ENCODE measurements at places on chromosomes 2 and 18.

GRCh38 chr18:43382641-43383403 is 105.5 kb upstream of the SYT4 start:
- DNase-seq, result no peak

GRCh38 chr2:30164131-30164925 is 17.5 kb downstream of the YPEL5 start:
- no peak for DNase-seq

- no peak for DNase-seq
Measured at GRCh38 chr2:11154016-11154922, 998 bp upstream of the SLC66A3 start.

- DNase-seq, result no peak
Measured at GRCh38 chr2:188952901-188953300, 21.3 kb upstream of the COL3A1 start.

GRCh38 chr18:70442933-70443332 is 154.1 kb downstream of the SOCS6 start:
- no peak for DNase-seq

DNA sequence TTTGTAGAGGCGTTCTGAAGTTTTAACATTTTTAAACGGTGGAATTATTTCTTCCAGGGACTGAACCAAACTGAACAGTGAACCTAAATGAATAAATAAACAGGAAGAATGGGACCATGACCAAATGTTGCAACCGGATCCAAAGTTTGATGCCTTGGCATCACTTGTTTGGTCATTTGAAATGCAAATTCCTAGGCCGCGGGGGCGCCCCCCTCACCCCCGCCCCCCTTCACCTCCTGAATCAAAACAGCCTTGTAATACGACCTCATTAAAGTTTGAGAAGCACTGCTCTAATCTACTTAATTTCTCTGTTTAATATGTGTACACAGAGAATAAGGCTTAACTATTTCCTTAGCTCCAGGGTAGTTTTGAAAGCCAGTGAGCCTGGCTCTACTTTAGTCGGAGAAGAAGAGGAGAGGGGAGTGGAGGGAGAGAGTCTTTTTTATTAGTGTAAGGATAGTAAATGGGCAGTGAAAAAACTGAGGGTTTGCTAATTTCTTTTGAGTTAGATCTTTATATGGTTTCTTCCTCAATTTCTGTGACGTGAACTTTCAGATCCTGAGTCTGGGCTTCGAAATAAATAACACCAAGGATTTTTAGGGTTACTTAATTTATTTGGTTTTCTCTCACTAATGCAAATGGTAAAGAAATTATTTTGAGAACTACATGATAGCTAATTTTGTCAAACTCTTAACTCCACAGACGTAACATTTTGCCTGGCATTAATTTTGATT is 5.7 kb downstream of the C2orf80 start:
- no peak for DNase-seq

DNA sequence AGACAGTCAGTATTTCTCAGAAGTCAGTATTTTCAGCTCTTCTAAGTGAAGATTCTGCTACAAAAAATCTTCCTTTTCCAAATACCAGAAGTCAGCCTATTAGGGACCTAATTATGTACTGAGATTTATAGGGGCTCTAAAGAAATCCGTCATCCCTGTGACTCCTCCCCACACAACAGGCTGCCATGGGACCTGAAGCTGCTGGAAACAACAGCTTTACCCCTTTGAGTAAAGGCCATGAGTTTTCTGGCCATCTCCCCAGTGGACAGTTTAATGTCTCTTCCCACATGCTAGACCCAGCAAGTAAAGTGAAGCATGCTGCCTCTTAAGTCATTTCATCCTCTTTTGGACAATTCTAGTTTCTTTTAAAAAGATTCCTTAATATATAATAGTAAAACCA is 255.7 kb upstream of the ACVR2A start:
- DNase-seq, result no peak

GRCh38 chr2:230319211-230319862 is 7.7 kb upstream of the SP140L start:
- DNase-seq, result no peak

DNA sequence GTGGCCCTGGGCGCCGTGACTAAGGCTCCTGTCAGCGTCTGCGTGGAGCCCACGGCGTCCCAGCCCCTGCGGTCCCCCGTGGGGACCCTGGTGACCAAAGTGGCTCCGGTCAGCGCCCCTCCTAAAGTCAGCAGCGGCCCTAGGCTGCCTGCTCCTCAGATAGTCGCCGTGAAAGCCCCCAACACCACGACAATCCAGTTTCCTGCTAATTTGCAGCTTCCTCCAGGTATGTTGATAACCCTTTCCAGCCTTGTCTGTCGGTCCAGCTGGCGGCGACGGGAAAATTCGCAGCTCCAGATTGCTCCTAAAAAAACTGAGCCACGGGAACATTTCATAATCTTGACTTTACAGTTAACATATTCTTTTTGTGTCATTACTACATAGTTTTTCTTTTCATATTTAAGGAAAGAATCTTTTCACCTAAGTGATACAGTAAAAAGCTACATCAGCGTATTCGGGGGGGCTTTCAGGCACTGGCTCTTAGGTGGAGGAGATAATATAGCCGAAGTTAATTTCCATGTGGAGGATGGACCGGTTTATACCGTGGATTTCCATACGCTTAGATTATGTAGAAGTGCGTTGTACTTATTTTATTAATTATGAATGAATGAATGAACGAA is 916 bp downstream of the TAF4B start:
- peak; percentile 16 for DNase-seq

DNA sequence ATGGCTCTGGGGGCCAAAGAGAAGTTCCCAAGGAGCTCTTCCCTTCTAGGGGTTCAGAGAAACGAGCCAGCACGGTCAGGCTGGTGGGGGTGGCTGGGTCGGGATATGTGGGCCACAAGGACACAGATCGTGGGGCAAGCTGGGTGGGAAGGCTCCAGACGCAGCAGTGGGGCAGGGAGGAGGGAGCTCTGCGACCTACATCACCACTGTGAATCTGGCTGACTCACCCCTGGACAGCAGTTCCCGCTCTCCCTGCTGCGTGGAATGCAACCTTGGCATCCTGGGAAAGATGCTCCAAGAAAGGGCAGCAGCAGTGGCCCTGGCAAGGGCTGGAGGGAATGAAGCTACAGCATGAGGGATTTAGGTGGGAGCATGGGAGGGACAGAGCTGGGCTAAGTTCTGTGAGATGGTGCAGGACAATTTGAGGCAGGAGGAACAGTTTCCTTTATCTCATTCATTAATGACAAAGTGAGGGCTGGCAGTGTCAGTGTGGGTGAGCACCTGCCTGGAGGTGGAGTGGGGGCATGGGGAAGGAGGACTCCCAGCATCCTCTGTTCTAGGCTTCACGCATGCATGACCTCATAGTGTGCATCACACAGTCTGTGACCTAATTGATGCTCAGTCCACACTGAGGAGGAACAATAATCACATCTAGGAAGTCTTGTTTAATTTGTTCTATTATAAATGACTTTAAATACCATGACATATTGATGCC is 25.0 kb downstream of the CELF4 start:
- no peak for DNase-seq

DNA sequence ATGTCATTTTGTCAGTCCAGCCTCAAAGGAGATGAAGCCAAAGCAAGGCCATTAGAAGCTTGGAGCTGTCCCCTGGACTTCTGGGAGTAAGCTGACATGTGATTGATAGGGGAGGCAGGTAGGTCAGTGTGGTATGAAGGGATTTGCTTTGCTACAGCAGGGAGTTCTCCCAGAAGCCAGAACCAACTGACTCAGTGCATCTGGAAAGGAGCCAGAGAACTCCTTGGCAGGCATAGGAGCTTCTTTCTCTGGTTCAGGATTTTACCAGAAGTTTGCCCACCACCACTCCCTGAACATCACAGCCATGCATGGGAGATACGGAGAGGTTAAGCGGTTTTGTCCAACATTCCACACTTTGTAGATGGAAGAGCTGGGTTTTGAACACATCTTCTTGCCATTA is 24.5 kb upstream of the KCNE4 start:
- no peak for DNase-seq

- DNase-seq, result no peak
Measured at GRCh38 chr2:216202626-216203250, 93.6 kb downstream of the XRCC5 start.

- no peak for DNase-seq
Measured at GRCh38 chr2:99420751-99421299, 69.0 kb downstream of the REV1 start.

- DNase-seq, result no peak
Measured at GRCh38 chr18:73976433-73976832, 171.2 kb downstream of the FBXO15 start.

- DNase-seq, result no peak
Measured at GRCh38 chr2:120902592-120902991, 166.9 kb downstream of the GLI2 start.

DNA sequence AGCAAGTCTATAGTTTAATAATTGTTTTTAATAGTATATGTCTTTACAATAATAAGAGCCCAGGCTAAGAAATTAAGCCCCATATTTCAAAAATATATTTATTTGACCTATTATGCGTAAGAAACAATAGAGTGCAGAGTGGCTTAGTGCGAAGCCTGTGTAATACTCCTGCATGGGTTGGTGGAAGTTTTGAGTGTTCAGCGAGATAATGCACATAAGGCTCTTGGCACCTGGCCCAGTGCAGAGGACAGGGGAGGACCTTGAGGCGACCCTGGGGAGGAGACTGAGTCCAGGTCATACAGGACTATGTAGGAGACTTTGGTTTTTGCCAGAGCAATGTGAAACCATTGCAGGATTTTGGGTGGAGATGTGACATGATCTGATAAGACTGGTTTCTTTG is 132.4 kb upstream of the ST6GAL2 start:
- DNase-seq, result no peak

DNA sequence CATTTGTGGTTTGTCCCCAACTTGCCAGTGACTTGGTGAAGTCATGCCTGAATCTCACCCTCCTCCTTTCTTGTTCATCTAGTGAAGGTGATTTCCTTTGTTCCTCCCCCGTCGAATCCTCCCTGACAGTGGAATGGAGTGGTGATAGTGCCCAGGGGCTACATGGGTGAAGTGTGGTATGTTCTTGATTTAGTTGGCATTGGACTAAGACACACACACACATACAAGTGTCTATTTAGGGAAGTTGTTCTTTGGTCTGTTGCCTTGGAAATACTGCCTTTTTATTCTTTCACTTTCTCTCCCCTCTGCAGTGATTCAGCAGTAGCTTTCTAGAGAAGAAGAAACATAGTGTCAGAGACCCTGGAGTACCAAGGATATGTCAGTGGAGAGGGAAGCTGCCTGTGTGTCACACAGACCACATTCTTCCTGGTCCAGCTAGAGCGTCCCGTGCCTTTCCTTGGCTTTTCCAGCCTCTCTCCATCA is 10.9 kb downstream of the INPP4A start:
- DNase-seq, result no peak

DNA sequence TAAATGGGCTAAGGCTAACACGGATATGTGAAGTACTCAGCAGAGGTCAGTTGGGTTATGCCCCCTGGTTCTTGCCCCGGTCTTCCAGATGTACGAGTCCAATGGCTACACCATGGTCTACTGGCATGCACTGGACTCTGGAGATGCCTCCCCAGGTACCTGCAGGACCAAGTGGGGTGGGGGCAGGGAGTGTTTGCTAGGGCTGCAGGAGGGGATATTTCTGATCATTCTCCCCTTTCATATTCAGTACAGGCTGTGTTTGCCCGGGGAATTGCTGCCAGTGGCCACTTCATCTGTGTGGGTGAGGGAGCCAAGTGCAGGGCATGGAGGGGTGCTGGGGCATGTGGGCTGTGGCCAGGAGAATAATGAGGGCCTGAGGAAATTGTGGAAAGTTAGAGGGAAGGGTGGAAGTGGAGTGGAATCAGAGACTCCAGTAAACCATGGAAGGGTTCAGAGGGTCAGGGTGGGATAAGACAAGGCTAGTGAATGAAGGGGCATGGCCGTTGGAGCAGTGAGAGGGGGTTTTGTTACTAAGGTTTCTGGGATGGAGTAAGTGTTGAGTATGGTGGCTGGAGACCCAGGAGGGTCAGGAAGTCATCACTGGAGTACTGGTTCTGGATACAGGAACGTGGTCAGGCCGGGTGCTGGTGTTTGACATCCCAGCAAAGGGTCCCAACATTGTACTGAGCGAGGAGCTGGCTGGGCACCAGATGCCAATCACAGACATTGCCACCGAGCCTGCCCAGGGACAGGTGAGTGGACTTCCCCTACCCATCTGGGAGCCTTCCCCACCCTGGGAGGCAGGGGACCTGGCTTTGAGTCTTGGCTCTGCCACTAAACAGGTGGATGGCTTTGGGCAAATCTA is 1.9 kb downstream of the WDR54 start:
- no peak for DNase-seq

GRCh38 chr2:69667805-69668382 is 24.4 kb upstream of the AAK1 start:
- DNase-seq, result peak; percentile 26

GRCh38 chr2:196376984-196377877 is 205.9 kb upstream of the STK17B start:
- no peak for DNase-seq

- no peak for DNase-seq
Measured at GRCh38 chr2:239522002-239522739, 121.4 kb upstream of the HDAC4 start.

DNA sequence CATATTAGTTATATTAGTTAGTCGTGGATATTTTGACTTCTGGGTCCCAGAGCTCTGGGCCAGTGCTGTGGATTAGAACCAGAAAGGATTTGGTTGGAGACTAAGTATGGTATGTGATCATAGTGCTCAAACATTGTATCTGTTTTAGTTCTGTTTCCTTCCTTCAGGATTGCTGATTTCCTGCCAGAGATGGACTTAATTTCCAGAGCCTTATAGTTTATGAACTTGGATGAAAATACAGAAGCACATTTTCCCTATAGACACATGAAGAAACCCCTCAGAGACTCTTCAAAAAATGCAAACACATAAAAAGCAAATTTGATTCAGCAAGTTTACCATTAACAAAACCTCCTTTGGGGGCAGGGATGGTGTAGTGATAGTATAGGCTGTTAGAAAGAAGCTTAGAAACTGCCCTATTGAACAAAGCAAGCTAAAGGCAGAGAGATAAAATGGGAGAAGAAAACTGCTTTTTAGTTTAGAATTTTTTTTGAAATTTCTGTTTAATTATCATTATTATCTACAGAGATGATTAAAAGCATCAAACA is 88.7 kb upstream of the EFEMP1 start:
- no peak for DNase-seq

DNA sequence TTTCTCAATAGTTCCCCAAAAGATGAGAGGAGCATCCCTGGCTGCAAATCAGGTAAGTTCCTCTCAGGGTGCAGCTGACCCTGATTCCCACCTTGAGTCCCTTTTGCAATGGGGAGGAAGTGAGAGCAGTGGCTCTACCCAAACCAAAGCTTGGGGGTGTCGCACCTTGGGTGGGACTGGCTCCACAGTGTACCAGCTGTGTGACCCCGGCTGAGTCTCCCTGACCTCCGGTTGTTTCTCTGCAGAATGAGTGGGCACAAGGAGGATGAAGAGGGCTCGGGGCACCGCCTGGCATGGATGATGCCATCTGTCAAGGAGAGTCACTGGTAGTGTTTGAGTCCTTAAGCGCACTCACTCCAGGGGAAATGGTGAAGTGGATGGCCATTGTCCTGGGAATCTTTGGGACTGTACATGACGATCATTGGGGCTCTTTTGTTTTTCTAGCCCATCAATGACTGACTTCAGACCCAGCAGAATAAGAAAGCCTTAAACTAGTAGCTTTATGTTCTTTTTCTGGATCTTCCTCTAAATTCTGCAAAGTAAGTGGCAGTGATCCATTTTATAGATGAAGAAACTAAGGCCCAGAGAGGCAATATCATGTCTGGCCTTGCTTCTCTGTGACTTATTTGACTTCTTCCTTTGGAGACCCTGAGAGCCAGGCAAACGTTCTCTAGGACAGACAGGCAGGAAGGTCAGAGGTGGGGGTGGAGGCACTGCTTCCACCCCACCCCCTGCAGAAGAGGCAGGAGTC is 106.3 kb upstream of the ST3GAL5 start:
- DNase-seq, result no peak

Measured in kidney capillary endothelial cell (primary cell).